ENCODE measurements at places on chromosomes 11 and 22.
A peak's percentile ranks its signal among the peaks of the same experiment; 100 is the strongest.

GRCh38 chr22:27381960-27382742 lies 419.4 kb downstream of the MN1 start:
- DNase-seq: no peak

GRCh38 chr11:35049859-35050531 lies 89.0 kb upstream of the CD44 start:
- DNase-seq: no peak

GRCh38 chr22:22371031-22371541 lies 126.5 kb downstream of the VPREB1 start:
- DNase-seq: no peak

- no peak for DNase-seq
These were observed 6.7 kb downstream of the IL18 start for GRCh38 chr11:112156956-112157766.

DNA sequence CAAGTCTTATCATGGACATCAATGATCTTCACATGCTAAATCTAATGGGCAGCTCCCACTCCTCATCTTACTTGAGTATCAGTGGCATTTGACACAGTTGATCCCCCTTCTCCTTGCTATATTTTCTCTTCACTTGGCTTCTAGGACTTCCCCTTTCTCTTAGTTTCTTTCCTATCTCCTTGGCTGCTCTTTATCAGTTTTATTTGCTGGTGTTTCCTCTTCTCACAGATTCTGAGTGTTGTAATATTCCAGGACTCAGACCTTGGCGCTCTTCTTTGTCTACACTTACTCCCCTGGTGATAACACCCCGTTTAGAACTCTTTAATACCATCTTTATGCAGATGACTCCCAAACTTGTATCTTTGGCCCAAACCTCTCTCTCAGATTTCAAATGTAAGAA lies 33.9 kb upstream of the RASSF10 start:
- no peak for DNase-seq

DNA sequence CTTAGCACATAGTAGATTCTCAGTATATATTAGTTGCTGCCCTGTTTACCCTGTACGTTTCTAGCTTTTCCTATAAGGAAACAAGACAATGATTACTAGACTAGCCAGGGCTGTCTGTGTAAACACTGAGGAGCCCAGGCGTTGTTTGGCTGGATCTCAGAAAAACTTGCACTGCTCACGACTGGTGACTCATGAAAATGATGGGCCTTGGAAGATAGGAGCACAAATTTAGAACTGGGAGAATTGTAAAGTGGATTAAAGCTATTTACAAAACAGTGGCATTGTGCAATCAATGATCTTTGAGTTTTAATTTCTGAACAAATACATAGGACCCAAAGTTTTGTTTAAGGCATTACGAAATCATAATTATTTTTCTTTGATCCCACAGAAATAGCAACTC lies 276.9 kb downstream of the FAM76B start:
- no peak for DNase-seq

GRCh38 chr22:49789289-49790141 lies 38.2 kb downstream of the BRD1 start:
- DNase-seq: no peak

DNA sequence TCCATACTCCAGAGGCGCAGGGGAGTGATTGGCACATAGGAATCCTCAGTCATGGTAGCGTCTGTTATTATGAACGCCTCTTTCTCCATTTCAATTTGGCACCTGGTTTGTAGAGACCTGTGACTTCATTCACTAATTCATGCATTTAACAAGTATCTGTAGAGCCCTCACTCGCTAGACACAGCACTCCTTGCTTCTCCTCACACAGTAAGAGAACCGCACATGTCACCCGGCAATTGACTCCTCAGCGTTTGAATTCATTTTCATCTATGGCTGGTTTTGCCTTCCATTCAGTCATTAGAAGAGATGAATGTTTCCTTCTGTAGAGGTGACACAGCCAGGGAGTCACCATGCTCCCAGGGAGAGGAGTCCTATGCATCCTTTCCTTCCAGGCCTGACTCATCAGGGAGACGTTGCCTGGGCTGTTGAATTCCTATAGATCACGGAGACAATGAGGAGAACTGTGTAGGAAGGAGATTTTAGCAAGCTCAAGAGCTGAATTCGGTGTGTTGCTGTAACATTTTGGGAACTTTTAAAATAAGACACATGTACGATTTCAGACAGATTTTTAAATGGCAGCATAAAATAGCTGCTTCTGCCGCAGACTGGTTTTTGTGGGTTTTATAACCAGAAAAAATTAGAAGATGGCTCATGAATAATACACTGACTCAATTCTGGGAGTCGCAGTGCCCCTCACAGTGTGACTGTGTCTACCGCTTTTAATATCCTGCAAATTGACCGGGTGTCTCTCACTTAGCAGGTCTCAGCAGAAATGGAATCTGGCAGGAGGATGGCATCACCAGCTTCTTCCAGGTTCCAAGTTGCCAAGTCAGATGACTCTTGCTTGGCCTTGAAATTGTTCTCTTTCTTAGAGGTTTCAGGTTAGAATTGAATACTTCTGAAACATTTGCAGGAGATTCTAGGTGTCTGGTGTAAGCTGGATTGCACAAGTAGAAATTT lies 44.4 kb upstream of the CLMP start:
- DNase-seq: no peak

DNA sequence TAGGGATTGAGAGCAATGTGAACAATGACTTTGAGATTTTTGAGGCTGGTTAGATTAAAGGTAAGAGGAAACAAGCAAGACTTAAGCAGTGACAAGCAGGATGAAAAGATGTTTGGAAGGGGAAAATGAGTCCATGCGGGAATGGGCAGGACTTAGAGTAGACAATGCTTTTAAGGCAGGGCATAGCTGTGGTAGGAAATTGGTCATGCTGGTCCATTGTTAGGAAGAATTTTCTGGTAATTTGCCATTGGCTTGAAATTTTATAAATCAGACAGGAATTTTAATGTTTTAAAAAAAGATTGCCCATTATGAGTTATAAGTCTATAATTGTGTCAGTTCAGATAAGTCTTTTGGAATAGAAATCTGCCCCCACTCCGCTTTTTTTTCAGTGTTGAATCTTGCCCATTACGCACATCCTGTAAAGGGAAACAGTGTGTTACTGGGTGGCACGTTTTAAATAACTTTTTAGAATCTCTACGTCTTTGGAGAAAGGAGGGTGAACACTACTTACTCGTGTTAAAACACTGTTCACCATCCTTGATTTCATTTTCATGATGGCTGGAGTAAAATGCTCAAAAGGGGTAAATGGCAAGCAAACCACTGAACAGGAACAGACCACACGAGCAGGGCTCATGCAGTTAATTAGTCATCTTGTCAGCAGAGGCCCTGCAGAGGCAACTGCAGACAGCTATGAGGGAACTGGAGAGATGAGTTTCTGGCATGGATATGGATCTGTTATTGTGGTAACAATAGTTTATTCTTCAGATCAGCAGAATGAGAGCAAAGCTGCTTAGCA lies 25.0 kb downstream of the SWAP70 start:
- no peak for DNase-seq

- no peak for DNase-seq
These were observed 1.1 kb upstream of the C11orf65 start for GRCh38 chr11:108468478-108468864.

GRCh38 chr11:2767071-2767470 lies 67.3 kb upstream of the KCNQ1OT1 start:
- no peak for DNase-seq

GRCh38 chr11:94767701-94768601 lies at the start of gene AMOTL1:
AMOTL1 (plus strand) TSS chr11:94768356; CDS start chr11:94768512, 156 bp downstream.
- peak; percentile 3 for DNase-seq

GRCh38 chr11:106001304-106002012 lies 20.6 kb downstream of the MSANTD4 start:
- DNase-seq: no peak

GRCh38 chr22:37781434-37782059 lies 26.2 kb upstream of the GCAT start:
- DNase-seq: no peak

DNA sequence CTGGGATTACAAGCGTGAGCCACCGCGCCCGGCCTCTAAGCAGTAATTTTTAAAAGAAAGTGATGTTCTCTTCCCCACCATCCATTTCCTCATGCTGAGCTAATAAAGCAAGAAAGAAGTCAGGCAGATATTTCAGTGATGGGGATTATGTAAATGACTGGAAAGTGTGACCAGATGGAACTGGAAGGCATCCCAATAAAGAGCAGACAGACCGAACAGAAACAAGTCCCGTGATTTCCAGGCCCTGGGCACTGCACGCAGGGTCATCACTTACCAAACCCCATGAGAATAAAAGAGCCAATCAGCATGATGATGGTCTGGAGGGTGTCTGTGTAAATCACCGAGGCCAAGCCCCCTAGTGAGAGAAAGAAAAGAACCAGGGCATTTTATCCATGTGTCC lies 18.2 kb downstream of the SLC5A4 start:
- DNase-seq: no peak

DNA sequence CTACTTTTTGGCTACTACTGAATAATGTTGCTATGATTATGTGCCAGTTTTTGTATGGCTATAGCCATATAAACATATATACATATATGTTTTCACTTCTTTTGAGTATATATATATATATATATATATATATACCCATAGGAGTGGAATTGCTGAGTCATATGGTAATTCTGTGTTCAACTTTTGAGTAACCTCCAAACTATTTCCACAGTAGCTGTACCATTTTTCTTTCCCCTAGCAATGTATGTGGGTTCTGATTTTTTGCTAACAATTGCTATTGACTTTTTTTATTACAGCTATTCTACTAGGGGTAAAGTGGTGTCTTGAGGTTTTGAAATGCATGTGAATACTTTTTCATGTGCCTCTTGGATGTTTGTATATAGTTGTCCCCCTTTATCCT lies 30.4 kb downstream of the CBL start:
- no peak for DNase-seq

- DNase-seq: no peak
These were observed 6.9 kb downstream of the FGF19 start for GRCh38 chr11:69696749-69697468.

All from stimulated activated CD8-positive, alpha-beta memory T cell treated with anti-CD3 and anti-CD28 coated beads, Interleukin-2, amount 100 ng/mL, for 1 hour (primary cell).